Sigmoid colon (tissue), 7 donors: ENCODE measurements at places on chromosomes 13 and 19. TPM values are rescaled to one million over a fixed set of nuclear protein-coding genes. Genes with fewer than 3 reads are reported as not detected.

The UBL5 gene
- 518 TPM for total RNA-seq

The ZNF222 gene
- 3.8 TPM for total RNA-seq

- DNase-seq = no peak
These were observed 5.0 kb upstream of the YJU2 start for GRCh38 chr19:4241824-4242430.

- no peak for DNase-seq
These were observed 9.2 kb downstream of the PAN3 start for GRCh38 chr13:28147495-28147894.

GRCh38 chr13:36806102-36806501 lies 12.9 kb upstream of the RFXAP start:
- no peak for DNase-seq

DNA sequence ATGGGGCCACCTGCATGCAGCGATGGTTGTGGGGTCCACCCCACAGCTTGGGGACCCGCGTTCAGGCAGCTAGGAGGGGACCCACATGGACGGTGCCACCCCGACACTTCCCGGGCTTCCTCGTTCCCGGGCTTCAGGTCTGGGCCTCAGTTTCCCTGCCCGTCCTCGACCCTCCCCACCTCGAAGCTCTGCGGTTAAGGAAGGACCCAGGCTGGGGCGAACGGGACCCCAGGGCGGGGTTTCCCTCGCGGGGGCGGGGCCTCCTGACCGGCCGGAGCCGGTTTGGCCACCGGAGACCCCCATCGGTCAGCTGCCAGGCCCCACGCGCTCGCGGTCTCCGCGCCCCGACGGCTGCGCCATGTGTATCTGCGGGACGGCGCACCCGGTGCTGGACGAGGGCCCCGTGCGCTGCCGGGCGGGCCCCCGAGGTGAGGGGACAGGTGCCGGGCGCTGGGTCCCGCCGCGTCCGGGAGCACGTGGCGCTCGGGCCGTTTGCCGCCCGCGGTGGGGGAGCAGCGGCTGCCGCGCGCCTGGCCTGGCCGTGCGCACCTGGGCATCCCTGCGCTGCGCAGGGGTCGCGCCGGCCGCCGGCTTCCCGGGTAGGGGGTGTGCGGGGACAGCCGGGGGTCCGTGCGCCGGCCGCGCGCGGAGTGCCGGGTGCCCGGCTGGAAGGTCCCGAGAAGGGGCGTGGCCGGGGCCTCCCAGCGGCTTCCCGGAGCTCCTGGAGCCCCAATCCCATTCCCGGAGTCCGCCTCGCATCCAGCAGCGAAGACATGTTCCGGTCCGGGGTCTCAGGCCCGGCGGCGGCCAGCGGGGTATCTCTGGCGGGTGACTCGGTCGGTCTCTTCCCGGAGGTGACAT lies 4.2 kb downstream of the ARHGAP45 start:
- no peak for DNase-seq

DNA sequence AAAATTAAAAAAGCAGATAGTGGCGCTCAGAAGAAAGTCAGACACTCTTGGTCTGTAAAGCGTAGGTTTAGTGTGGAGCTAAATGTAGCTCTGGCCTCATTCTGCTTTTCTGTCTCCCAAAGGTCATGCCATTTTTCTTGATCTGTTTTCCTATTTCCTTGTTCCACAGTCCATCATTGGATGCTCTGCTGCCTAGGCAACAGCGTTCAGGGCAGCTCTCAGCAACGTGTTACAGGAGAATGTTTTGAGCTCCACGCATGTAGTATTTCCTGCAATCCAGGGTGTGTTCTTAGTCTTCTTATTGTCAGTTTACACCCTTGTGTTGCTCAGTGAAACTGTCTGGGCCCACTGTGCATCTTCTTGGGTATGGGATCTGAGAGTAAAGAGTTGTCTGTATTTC lies 46.0 kb upstream of the PCDH8 start:
- no peak for DNase-seq

GRCh38 chr13:111937777-111938311 lies 129.1 kb upstream of the SOX1 start:
- no peak for DNase-seq

GRCh38 chr13:112725346-112726015 lies 35.6 kb downstream of the ATP11A start:
- DNase-seq = peak; percentile 48
